ENCODE measurements at places on chromosomes 4 and X. TPM values are rescaled to one million over a fixed set of nuclear protein-coding genes. Genes with fewer than 3 reads are reported as not detected.

GRCh38 chr4:183722731-183723560 is 63.9 kb downstream of the TRAPPC11 start:
- peak overlapping the region; percentile 91 for H3K4me3 ChIP-seq
- H3K36me3 ChIP-seq: peaks cover 15% of the 10 kb centered on the region
- no peaks in the 10 kb centered on the region for H3K27me3 ChIP-seq
- peak; percentile 87 for DNase-seq

DNA sequence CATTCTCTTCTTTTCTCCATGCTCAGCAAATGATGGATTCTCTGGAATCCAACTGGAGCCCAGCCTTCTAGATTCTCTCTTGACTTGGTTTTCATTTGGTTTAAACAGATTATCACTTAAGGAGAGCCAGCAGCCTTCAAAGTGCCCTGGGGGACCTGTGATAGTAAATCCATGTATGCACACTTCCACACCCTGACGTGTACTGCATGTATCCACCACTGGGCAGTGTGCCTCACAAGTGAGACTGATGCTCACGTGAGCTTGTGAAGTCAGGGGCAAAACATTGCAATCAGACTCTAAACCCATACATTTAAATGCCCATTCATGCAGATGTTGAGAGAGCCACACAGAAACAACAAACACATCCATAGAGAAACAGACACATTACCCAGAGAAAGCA is 28.0 kb upstream of the SETD7 start:
- H3K27ac ChIP-seq: no peak overlapping the region
- no peaks in the 10 kb centered on the region for H3K36me3 ChIP-seq
- no peak overlapping the region for H3K4me3 ChIP-seq

- H3K36me3 ChIP-seq: no peaks in the 10 kb centered on the region
- H3K27me3 ChIP-seq: no peaks in the 10 kb centered on the region
Observed at GRCh38 chrX:75623535-75623934, 100.7 kb upstream of the ZDHHC15 start.

GRCh38 chrX:66002824-66003680 is 36.8 kb downstream of the VSIG4 start:
- DNase-seq: no peak
- H3K27me3 ChIP-seq: no peaks in the 10 kb centered on the region
- H3K4me1 ChIP-seq: no peaks in the 10 kb centered on the region
- no peak overlapping the region for H3K4me3 ChIP-seq
- H3K27ac ChIP-seq: no peak overlapping the region
- no peaks in the 10 kb centered on the region for H3K36me3 ChIP-seq

DNA sequence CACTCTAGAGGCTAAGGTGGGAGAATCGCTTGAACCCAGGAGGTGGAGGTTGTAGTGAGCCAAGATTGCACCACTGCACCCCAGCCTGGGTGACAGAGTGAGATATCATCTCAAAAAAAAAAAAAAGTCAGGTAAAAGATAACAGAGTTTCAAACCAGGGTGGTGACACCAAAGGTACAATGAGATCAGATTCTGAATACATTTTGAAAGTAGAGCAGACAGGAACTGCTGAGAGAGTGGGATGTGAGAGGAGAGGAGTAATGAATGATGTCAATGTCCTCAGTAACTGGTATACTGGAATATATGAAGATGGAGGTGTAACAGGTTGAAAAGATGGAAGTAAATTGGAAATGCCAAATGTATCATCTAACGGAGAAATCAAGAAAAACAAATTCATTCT is 135.6 kb downstream of the CAMK2D start:
- no peaks in the 10 kb centered on the region for H3K27me3 ChIP-seq
- DNase-seq: no peak
- no peaks in the 10 kb centered on the region for H3K4me1 ChIP-seq
- no peak overlapping the region for H3K27ac ChIP-seq
- H3K36me3 ChIP-seq: no peaks in the 10 kb centered on the region

GRCh38 chr4:19999276-19999675 is 252.4 kb upstream of the SLIT2 start:
- H3K4me1 ChIP-seq: no peaks in the 10 kb centered on the region
- H3K36me3 ChIP-seq: no peaks in the 10 kb centered on the region
- no peak for DNase-seq
- H3K27ac ChIP-seq: no peak overlapping the region
- H3K27me3 ChIP-seq: no peaks in the 10 kb centered on the region

DNA sequence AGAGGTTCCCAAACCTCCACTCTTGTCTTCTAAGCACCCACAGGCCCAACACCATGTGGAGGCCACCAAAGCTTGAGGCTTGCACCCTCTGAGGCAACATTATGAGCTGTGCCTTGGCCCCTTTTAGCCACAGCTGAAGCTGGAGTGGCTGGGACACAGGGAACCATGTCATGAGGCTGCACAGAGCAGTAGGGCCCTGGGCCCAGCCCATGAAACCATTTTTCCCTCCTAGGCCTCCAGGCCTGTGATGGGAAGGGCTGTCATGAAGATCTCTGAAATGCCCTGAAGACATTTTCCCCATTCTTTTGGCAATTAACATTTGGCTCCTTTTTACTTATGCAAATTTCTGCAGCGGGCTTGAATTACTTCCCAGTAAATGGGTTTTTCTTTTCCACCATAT is 14.8 kb downstream of the RBMXL3 start:
- H3K4me1 ChIP-seq: no peaks in the 10 kb centered on the region
- no peak overlapping the region for H3K4me3 ChIP-seq
- H3K27ac ChIP-seq: no peak overlapping the region
- no peaks in the 10 kb centered on the region for H3K27me3 ChIP-seq
- H3K36me3 ChIP-seq: no peaks in the 10 kb centered on the region
- DNase-seq: no peak

GRCh38 chr4:108106186-108106585 is 62.5 kb downstream of the LEF1 start:
- H3K27me3 ChIP-seq: peaks cover 20% of the 10 kb centered on the region
- no peaks in the 10 kb centered on the region for H3K4me1 ChIP-seq
- H3K27ac ChIP-seq: no peak overlapping the region

DNA sequence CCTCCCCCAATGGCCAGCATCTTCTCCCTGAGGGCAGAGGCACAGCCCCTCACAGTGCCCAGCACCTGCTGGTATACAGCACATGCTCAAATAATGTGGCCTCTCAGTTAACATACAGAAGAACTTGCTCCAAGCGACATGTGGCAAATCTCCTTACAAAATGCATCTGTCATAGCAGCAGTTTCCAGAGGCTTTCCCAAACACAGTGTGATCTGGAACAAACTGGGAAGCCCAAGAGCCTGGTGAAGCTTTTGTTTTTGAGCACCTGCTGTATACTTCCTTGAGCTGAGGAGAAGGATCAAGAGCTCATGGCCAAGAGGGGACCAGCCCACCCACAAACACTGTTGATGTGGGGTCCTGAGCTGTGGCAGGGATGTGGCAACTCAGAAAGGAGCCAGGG is 34.8 kb upstream of the HTRA3 start:
- DNase-seq: no peak
- no peak overlapping the region for H3K27ac ChIP-seq
- H3K36me3 ChIP-seq: no peaks in the 10 kb centered on the region
- no peak overlapping the region for H3K4me3 ChIP-seq
- no peaks in the 10 kb centered on the region for H3K4me1 ChIP-seq
- H3K27me3 ChIP-seq: no peaks in the 10 kb centered on the region

GRCh38 chrX:131187206-131187605 is 101.9 kb downstream of the IGSF1 start:
- H3K27ac ChIP-seq: no peak overlapping the region
- no peaks in the 10 kb centered on the region for H3K27me3 ChIP-seq
- DNase-seq: no peak
- H3K36me3 ChIP-seq: no peaks in the 10 kb centered on the region
- H3K4me3 ChIP-seq: no peak overlapping the region

DNA sequence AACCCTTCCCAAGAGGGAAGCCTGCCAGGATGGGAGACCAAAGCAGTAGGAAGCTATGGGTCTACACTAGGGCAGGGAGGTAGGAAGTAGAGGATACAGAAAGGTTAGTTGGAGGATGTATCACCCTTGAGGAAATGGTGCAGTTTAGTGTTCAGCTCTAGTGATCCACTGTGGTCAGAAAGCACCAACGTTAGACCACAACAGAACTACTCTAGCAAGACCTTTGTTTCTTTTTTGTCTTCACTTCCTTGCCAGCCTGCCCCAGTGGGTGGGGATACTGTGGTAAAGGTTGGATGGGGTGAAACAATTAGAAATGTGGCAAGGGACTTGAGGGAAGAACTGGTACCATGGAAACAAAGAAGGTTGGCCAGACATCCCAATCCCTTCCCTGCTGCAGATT is 83.3 kb downstream of the DDIT4L start:
- H3K4me1 ChIP-seq: no peaks in the 10 kb centered on the region
- H3K36me3 ChIP-seq: no peaks in the 10 kb centered on the region
- no peaks in the 10 kb centered on the region for H3K27me3 ChIP-seq
- DNase-seq: no peak

GRCh38 chr4:169657470-169658107 is 37.2 kb downstream of the CLCN3 start:
- H3K4me3 ChIP-seq: no peak overlapping the region
- H3K4me1 ChIP-seq: peaks cover 14% of the 10 kb centered on the region
- peaks cover 10% of the 10 kb centered on the region for H3K36me3 ChIP-seq
- no peaks in the 10 kb centered on the region for H3K27me3 ChIP-seq

DNA sequence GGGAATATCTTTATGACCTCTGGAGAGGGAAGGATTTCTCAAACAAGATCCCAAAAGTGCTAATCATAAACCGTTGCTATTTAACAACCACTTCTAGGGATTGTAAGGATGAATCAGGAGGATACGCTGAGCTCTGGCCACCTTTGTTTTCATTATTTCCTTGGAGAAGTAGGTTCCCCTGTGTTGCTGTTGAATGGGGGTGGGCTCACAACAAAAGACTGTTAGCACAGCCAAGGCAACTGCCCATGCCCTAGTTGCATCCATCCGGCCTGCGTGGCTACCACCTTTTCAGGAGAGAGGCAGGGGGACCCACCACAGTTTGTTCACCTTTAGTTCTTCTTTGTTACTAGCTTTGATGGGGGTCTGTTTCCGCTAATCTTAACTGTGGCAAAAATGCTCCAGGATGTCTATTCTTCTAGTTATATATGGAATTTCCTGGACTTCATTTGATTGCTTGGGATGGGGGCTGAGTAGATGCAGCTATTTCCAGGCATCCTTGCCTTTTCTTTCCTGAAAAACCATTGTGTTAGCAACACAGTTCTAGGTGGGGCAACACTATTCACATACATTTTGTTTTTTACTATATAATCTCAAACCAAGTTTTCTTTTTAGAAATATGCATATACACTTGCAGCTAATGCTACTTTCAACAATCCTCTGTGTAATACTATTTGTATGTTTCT is 95.4 kb downstream of the KDR start:
- no peaks in the 10 kb centered on the region for H3K36me3 ChIP-seq
- no peaks in the 10 kb centered on the region for H3K4me1 ChIP-seq
- H3K27me3 ChIP-seq: no peaks in the 10 kb centered on the region
- no peak for DNase-seq
- no peak overlapping the region for H3K27ac ChIP-seq
- no peak overlapping the region for H3K4me3 ChIP-seq

TAF7L gene
- total RNA-seq: not detected

CT47B1 gene
- not detected for total RNA-seq

TNMD gene
- not detected for total RNA-seq

NAP1L3 gene
- total RNA-seq: not detected

RBMXL3 gene
- not detected for total RNA-seq

SH3TC1 gene
- total RNA-seq: 7.8 TPM

VCX3A gene
- total RNA-seq: not detected

NEUROG2 gene
- total RNA-seq: not detected

Data from Calu3 (cell line).